ENCODE measurements at places on chromosomes 3 and 15.

DNA sequence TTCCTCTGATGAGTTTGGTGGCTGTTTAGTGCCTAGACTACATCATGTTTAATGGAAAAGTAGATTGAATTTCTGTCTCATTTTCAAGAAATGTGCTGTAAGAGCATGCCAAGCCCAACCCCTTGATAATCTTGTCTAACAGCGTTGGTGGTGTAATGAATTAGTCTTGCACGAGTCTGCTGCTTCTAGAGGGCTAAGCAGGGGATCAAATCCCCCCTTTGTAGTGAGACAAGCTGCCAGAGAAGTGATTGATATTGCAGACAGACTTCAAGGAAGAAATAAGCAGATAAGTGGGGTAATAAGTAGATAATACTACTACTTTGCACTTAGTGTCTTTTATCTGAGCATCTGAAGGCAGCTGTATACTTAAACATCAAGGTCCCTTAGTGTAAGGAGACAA is 141.4 kb downstream of the TP63 start:
- no peak for DNase-seq

- peak; percentile 67 for DNase-seq
Observed at GRCh38 chr15:74978503-74978902, 16.9 kb upstream of the SCAMP5 start.

DNA sequence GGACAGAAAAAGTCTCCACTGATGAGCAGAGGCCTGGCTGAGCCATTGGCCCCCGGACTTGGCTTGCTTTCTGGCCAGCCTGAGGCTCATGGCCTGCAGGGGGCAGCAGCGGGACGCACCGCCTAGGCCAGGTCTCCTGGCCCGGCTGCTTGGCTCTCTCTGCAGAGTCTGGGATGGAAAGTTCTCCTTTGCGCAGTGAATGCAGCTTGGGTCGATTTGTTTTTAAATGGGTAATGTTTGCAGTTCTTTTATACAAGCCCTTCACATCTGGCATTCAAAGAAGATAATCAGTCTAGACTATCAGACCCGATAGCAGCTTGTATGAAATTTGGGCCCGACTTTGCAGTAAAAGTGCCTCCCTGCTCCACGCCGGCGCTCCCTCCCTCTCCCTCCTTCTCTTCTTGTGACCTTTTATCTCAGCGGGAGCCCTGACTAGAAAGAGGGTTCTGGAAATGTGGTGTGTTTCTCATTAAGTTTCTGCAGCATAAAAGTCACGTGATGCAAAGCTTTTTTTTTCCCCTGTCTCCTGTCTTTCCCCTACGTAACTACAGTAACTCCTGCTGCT is 59.9 kb downstream of the ZNF621 start:
- peak; percentile 63 for DNase-seq

GRCh38 chr3:71451060-71451459 is 132.5 kb downstream of the FOXP1 start:
- no peak for DNase-seq

DNA sequence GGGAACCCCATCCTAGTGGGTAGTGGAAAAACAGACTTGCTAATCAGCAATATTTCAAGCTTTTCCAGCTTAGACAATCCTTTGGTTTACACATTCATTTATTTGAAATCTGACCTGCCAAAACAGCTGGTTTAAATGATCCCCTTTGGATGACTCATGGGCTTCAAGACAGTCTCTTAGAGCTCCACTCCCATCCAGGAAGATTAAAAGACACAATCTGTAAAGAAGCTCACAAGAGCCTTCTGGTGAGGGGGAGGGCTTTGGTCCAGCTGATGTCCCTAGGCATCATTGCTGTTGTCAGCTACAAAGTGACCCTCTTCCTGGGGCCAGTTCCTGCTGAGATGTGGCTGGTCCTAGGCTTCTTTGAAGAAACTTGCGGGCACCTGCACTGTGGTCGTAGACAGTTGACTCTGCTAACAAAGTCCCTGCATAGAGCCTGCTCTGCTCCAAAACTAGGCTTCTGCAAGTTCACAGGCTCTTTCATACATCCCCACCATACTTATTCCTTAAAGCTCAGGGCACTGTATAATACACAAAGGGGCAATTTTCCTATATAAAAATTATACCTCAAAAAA is 73.7 kb downstream of the IGSF11 start:
- peak; percentile 31 for DNase-seq

DNA sequence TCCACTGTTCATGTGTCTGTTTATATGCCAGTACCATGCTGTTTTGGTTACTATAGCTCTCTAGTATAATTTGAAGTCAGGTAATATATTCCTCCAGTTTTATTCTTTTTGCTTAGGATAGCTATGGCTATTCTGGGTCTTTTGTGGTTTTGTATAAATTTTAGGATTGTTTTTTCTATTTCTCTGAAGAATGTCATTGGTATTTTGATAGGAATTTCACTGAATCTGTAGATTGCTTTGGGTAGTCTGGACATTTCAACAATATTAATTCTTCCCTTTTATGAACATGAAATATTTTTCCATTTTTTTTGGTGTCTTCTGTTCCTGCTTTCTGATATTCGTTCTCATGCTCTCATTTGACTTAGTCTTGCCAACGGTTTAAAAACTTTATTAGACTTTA is 39.6 kb downstream of the GREM1 start:
- no peak for DNase-seq

GRCh38 chr3:46865031-46865507 is 1.8 kb upstream of the MYL3 start:
- no peak for DNase-seq

DNA sequence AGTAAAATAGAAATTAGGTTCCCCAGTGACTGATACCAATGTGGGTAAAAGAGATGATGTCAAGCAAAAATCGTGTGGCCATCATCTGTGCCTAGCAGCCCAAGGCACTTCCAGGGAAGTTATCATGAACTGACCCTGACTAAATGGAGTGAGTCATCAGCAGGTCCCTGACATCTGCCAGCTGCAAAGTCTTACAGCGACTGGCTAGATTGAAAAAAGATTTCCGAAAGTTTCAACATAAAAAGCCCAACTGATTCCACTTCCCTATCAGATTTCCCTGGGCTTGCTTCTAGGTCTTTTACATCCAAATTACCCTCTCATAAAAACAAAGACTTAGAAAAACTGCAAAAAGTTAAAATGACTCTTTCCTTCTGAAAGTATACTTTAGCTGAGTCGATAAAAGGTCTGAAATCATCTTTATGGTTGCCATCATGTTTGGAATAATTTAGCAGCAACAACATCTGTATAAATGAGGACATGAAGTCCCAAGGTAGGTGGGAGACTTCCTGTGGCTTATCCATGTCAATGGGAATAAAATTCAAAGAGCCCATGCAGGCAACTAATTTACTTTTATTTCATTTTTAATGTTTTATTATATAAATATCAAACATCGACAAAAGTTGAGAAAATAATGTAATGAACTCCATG is 342.8 kb downstream of the ERC2 start:
- peak; percentile 96 for DNase-seq

DNA sequence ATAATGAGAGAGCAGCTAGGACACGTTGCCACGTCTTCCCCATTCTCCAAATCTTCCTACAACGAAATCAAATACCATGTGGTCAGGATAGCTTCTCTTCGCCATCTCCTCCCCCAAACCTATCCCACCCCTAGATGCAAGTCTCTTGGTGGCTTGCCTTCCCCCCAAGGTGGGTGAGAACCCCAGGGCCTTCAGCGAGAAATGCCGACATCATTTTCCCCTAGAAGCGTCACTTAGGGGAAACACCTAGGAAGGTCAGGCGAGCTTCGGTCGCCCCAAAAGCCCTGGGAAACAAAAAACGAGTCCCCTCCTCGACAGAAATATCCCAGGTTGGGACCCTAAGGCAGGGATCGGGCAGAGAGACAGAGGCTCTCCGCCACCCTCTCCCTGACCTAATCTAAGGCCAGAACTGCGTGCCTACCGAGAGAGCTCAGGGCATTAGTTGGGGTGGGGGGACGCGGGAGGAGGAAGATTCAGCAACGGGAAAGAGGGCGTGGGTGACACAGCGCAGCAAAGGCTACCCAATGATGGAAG is 502 bp downstream of the DPH3 start:
- DNase-seq: no peak
